C1 segment of cervical spinal cord (tissue), 14 donors: ENCODE measurements at places on chromosomes 6 and 20.

GRCh38 chr6:18492972-18493371 is 105.8 kb downstream of the RNF144B start:
- DNase-seq: no peak

DNA sequence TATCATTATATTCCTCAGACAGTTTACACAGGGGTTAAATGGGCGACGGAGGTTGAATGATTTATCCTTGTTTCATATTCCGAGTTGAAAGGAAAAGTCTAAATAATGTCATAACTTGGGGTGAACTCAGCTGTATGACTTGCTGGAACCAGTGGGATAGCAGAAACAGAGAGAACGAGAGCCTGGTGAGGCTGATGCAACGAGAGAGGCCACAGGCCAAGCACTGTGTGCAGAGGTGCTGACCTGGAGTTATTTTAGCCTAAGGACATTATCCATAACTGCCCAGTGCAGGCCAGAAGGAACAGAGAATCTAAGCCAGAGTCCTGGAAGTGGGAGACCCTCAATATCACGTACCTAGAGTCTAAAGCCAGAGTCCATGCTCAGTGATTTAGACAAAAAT is 394.9 kb downstream of the MAFB start:
- no peak for DNase-seq

DNA sequence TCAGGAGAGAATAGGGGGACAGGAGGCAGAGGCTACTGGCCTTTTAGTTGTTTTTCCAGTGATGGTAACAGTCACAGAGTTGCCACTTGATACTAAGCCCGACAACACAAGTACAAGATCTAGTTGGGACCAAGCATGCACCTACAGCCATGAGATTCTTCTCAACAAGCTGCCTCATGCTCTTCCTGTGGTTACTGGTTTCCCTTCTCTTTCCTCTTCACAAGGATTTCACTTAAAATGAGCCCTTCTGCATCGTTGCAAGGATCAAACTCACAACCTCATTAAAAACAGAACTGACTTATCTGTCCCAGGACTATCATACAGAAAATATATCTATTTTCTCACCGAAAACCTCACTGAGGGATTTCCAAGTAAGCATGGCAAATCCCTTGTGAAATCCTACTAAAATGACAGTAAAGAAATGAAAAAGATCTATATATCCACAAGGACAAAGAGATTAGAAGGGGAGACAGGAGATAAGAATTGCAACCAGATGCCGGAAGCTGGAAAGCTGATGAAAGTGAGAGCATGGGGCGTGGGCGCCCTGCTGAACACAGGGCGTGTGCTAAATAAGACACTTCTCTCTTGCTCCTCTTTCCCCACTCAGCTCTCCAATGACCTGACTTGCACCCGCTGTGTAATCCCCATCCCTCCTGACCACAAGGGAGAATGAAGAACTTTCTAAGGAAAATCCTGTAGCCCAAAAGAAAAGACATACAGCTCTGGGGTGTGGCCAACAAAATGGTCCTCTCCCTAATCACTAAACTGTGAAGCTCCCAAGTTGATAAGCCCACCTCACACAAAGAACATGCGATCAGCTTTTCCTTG is 13.4 kb downstream of the MTFR2 start:
- no peak for DNase-seq

- no peak for DNase-seq
Measured at GRCh38 chr6:42923666-42924065, 5.6 kb upstream of the CNPY3 start.

- DNase-seq: no peak
Measured at GRCh38 chr20:59790346-59790745, 143.1 kb downstream of the SYCP2 start.
